HepG2 (cell line): ENCODE measurements at places on chromosomes 5 and 9. TPM values are rescaled to one million over a fixed set of nuclear protein-coding genes. Genes with fewer than 3 reads are reported as not detected.

DNA sequence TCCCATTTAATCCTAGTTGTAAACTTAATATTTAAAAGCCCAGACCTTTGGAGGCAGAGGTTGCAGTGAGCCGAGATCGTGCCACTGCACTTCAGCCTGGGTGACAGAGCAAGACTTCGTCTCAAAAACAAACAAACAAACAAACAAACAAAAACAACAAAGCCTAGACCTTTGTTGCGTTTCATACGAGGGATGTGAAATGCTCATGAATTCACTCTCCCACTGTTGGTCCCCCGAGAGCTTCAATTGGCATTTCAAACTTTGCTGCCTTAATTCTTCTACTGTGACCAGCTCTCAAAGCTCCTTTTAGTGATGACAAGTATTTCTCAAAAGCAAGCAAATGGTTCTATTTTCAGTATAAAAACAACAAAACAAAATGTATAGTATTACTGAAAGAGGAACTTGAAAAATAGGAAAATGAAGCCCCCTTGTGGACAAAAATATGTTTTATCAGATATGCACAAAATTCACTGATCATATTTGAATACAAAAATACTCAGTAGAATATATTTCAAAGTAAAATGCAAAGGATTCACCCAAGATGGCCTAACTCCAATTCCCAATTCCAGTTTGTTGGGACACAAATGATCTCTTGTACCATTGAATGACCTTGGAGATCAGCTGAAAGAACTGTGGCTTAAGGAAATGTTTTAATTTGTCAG is 140.4 kb downstream of the ESM1 start:
- DNase-seq, result peak; percentile 8

Gene BTNL8
- not detected in 2 replicates for total RNA-seq

Gene UGT3A1
- not detected in 2 replicates for total RNA-seq

GRCh38 chr5:143683459-143683858 is 128.5 kb upstream of the HMHB1 start:
- peak; percentile 50 for DNase-seq

- no peak for DNase-seq
Measured at GRCh38 chr9:127318651-127319167, 54.1 kb downstream of the GARNL3 start.

- no peak for DNase-seq
Measured at GRCh38 chr5:175820230-175820629, 51.1 kb upstream of the CPLX2 start.

Gene RPS14
- 2,116 and 2,466 TPM in 2 replicates for total RNA-seq

GRCh38 chr5:14810282-14810681 is 61.3 kb downstream of the ANKH start:
- DNase-seq, result no peak

Gene ANXA2R
- 0.76 and 0.95 TPM in 2 replicates for total RNA-seq

DNA sequence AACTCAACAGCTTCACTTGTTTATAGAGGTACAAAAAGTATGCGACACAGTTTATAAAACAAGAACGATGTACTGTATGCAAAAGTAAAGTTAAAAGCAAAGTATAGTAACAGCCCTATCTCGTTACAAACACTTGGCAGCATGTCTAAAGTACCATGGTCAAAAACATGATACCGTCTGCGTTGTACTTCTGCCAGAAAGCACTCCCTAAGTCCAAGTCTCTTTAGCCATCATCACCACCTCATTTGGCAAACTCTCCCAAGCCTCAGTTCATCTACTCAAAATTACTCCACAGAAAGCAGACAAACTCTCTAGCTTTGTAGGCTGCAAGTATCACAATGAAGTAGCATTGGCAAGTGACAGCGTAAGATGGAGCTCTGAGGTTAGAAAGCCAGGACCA is 73.4 kb downstream of the NFIB start:
- no peak for DNase-seq

Gene CFAP90
- 0.11 and 0.20 TPM in 2 replicates for total RNA-seq

Gene PCDHA8
- total RNA-seq, result 0.07 and 0.11 TPM in 2 replicates

Gene CDKN2B-AS1
- 0.64 and 0.77 TPM in 2 replicates for total RNA-seq

Gene FOXD4L4
- 0.38 TPM in 1 of 2 replicates, not detected in the other for total RNA-seq

Gene SARDH
- 32.5 and 34.9 TPM in 2 replicates for total RNA-seq

- DNase-seq, result peak; percentile 57
Measured at GRCh38 chr9:21684831-21685362, 117.5 kb upstream of the MTAP start.

GRCh38 chr5:147455822-147456450 is 53.9 kb downstream of the DPYSL3 start:
- DNase-seq, result no peak

- DNase-seq, result peak; percentile 66
Measured at GRCh38 chr9:88388886-88389605, 802 bp downstream of the SPIN1 start.

GRCh38 chr5:39774605-39775004 is 349.8 kb upstream of the DAB2 start:
- no peak for DNase-seq

DNA sequence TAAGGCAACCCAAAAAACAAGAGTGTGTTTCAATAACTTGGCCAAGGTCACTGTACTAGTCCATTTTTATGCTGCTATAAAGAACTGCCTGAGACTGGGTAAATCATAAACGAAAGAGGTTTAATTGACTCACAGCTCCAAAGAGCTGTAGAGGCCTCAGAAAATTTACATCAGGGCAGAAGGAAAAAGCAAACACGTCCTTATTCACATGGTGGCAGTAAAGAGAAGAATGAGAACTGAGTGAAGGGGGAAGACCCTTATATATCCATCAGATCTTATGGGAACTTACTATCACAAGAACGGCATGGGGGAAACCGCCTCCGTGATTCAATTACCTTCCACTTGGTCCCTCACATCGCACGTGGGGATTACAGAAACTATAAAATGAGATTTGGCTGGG is 64.3 kb upstream of the CAMK4 start:
- DNase-seq, result no peak
